ENCODE measurements at places on chromosomes 4 and X. TPM values are rescaled to one million over a fixed set of nuclear protein-coding genes. Genes with fewer than 3 reads are reported as not detected.

DNA sequence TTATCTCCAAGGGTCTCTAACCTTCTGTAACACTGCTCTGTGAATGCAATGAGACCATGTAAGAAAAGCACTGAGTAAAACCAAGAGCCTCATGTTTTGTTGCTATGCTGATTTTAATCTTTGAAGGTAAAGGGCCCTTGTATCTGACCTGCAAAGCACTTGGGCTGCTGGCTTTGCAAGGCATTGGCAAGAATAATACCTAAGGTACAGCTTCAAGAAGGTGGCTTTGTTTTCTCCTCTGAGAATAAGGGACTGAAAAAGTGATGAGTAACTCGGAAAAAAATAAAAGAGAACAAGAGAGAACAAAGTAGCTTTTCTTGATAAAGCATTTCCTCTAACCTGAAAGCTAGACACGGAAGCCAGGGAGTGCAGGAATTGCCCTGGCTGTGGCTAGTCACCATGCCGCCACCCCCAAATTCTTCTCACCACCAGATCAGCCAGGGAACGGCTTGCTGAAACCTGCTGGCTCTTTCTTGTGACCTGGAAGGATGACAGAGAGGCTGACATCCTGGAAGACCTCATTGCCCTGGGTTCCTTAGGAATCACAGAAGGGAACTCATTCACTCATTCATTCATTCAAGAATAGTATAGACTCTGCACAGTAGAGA is 41.8 kb upstream of the HS3ST1 start:
- no peak for DNase-seq

PAGE4 gene
- total RNA-seq, result not detected

DNA sequence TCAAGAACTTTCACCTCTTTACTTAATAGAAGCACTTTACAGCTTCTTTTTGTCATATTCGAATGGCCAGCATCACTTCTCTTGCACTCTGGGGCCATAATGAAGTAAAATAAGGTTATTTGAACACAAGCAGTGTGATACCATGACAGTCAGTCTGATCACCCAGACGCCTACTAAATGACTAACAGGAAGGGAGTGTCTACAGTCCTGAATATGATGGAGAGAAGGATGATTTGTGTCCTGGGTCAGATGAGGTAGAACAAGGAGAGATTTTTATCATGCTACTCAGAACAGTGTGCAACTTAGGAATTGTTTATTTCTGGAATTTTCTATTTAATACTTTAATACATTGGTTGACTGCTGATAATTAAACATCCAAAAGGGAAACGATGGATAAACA is 284.2 kb upstream of the F9 start:
- no peak for DNase-seq

IL15 gene
- total RNA-seq, result 9.0 TPM
